ENCODE measurements at places on chromosomes 2 and 18. TPM values are rescaled to one million over a fixed set of nuclear protein-coding genes. Genes with fewer than 3 reads are reported as not detected.

GPBAR1 gene
- total RNA-seq: 1.6 TPM

FBXO48 gene
- total RNA-seq: 1.5 TPM

RAB27B gene
- total RNA-seq: 0.39 TPM

CAPN14 gene
- total RNA-seq: 0.21 TPM

MAL gene
- 1.2 TPM for total RNA-seq

RESP18 gene
- not detected for total RNA-seq

PPP1R7 gene
- 46.1 TPM for total RNA-seq

XDH gene
- total RNA-seq: not detected

ACVR1 gene
- total RNA-seq: 53.4 TPM

CXCR2 gene
- total RNA-seq: 4.9 TPM

SMYD1 gene
- not detected for total RNA-seq

LINC00305 gene
- not detected for total RNA-seq

COL4A4 gene
- 14.1 TPM for total RNA-seq

CNGA3 gene
- not detected for total RNA-seq

TOGARAM2 gene
- 0.78 TPM for total RNA-seq

PRSS56 gene
- not detected for total RNA-seq

PDE6D gene
- total RNA-seq: 26.2 TPM

NLRC4 gene
- 4.2 TPM for total RNA-seq

LRRTM4 gene
- total RNA-seq: 2.7 TPM

FNDC4 gene
- total RNA-seq: 18.6 TPM

SLC16A14 gene
- total RNA-seq: 2.0 TPM

RSAD2 gene
- total RNA-seq: 8.9 TPM

IL1RL1 gene
- total RNA-seq: 7.4 TPM

PARD3B gene
- 36.7 TPM for total RNA-seq

CCDC68 gene
- total RNA-seq: 4.4 TPM

INHBB gene
- 21.9 TPM for total RNA-seq

AGAP1 gene
- 16.8 TPM for total RNA-seq

GAREM2 gene
- total RNA-seq: 6.0 TPM

IL1B gene
- total RNA-seq: 9.3 TPM

HSBP1L1 gene
- 7.9 TPM for total RNA-seq

TEX44 gene
- total RNA-seq: not detected

VAMP5 gene
- 60.3 TPM for total RNA-seq

FOXD4L1 gene
- total RNA-seq: 0.27 TPM

RNF125 gene
- 4.0 TPM for total RNA-seq

NEB gene
- total RNA-seq: 3.1 TPM

ANKRD62 gene
- not detected for total RNA-seq

OXER1 gene
- 4.2 TPM for total RNA-seq

RGPD6 gene
- 79.1 TPM for total RNA-seq

DNER gene
- 0.45 TPM for total RNA-seq

NGEF gene
- total RNA-seq: 3.1 TPM

ABCG8 gene
- not detected for total RNA-seq

ONECUT2 gene
- 0.69 TPM for total RNA-seq

CCT7 gene
- 128 TPM for total RNA-seq

FIGN gene
- total RNA-seq: 27.8 TPM

AQP12B gene
- not detected for total RNA-seq

LYPD6B gene
- total RNA-seq: not detected

RBM44 gene
- 3.2 TPM for total RNA-seq

SANBR gene
- 9.8 TPM for total RNA-seq

All from aorta (tissue), 5 donors.